IMR-90 (cell line): ENCODE measurements at places on chromosomes 11 and 22. TPM values are rescaled to one million over a fixed set of nuclear protein-coding genes. Genes with fewer than 3 reads are reported as not detected.

CASP5 gene
- not detected in 2 replicates for polyA plus RNA-seq

DNA sequence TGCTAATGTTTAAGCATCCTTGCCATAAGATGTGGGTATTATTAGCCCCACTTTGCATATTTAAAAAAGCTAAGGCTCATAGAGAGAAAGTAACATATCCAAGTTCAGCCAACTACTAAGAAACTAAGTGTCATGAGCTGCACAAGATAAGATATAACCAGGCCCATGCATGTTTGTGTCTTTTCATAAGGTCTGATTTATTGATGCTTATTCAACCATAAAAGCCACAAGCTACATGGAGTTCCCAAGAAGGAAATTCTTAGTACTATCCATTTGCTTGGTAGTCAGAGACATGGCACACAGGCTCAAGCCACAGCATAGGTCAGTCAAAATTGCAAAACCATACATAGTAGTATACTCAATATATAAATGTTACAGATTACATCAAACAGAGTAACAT is 488.5 kb downstream of the SOX6 start:
- DNase-seq = no peak

DNA sequence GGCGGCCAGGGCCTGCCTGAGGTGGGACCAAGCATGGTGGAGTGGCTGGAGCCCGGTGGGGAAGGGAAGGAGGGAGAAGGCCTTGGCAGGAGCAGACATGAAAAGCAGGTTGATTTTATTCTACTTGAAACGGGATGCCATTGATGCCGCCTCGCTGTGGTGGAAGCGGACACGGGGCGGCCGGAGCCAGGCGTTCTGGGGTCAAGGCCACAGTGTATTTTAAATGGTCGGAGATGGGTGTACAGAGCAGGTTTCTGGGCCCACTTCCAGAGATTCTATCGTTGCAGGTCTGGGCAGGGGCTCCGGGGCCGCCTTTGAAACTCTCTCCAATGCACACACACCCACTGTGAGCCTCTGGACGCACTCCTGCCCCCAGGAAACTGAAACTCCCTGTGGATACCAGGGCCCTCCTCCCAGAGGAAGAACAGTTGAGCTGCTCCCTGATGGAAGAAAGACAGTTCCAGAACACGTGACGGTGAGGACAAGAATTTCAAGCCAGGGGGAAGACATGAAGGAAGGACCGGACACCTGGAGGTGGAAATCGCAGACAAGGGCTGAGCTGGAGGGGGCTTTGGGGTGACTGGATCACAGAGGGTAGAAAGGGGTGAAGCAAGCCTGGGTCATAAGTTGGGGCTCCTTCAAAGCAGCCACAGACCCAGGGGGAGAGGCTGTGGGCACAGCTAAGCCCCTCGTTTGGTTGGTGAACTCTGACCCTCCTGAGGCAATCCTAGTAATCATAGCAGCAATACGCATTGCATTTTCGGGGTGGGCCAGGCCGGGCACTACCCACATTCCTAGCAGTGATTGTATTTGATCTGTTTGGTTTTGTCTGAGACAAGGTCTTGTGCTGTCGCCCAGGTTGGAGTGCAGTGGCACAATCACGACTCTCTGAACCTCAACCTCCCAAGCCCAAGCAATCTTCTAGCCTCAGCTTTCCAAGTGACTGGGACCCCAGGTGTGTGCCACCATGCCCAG is 12.3 kb upstream of the LINC01488 start:
- DNase-seq = no peak

GRCh38 chr11:128790196-128790595 is 76.9 kb downstream of the KCNJ1 start:
- DNase-seq = peak; percentile 70

DNA sequence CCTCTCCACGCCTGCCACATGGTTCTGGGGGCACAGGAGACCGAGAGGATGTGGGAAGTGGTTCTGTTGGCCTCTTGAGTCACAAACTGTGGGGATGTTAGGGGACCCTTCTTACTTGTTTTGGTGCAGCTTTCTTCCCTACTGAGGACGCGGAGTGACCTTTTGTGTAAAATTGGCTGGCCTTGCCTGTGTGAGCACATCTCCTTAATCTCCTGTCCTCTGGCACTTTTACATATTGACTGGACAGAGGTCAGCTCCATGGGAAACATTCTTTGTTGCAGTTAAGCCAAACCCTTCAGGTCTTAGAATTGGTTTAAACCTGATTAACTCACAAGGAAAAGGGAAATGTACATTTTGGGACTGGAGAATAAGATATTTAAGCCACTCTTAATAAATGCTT is 51.2 kb upstream of the TENM4 start:
- no peak for DNase-seq

ADAMTS15 gene
- polyA plus RNA-seq = 4.7 and 5.0 TPM in 2 replicates

DNA sequence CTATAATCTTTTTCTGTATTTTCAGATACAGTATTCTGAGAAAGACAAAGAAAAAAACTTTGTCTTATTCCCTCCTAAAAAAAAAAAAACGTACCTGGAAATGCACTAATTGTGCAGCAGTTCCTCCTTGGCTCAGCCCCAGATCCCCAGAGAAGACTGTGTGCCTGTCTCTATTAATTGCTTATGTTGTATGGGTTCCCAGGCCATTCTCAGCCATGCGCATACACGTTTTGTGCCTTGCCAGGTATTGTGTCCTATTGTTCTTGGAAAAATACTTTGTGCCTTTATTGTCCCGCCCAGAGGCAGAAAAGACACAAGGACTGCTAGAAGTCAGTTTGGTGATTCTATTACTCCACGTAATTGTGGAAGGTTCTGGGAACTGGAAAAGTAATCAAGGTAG is 91.2 kb downstream of the PIWIL4 start:
- no peak for DNase-seq

- no peak for DNase-seq
These were observed 30.6 kb upstream of the TFIP11 start for GRCh38 chr22:26542831-26543230.

- DNase-seq = no peak
These were observed 350.8 kb downstream of the DLG2 start for GRCh38 chr11:85276332-85276731.

DNA sequence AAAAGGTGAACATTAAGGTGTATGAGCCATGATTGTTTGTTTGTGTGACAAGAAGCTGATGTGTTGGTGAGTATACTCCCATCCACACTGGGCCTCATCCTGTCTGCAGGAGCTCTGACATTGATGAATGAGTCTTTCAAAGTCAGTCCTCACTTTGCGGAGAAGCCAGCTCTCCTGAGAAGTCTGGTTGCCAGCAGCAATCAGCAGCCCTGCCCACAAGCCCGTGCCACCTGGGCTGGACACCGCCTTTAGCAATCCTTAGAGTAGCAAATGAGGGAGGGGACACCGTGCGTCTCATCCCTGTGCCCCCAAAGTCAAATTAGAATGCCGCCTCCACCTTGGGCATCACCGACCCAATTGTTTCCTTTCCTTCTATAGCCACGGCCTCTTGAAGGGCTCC is 174.8 kb upstream of the NECTIN1 start:
- no peak for DNase-seq

SPDYC gene
- polyA plus RNA-seq = not detected in 2 replicates

MYOD1 gene
- polyA plus RNA-seq = not detected in 2 replicates

DNA sequence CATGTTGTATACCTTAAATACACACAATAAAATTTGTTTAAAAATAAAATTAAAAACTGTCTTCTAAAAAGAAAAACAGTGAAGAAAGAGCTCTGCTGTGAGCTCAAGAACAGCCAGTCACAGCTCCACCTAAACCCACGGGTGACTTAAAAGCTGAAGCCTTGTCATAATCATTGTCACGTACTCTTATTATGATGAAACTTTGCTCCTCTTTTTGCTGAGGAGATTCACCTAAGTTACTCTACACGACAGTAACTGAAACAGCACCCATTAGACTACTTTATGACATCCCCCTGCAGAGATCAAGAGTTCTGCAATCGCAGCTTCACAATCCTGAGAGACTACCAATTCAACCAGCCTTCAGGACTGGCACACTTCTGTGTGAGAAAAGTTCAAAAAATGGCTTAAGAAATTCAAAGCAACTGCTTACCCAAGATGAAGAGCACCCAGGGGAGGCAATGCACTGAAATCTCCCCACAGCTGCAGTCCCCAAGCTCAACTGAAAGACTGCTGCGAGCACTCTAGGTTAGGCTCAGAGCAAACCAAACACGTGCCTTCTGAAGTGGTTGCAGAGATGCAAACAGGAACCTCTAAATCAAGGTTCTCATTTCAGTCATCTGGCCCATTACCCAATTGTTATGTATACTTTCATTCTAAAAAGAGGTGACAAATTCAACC is at the start of gene JAML:
Gene JAML, minus strand, starts transcription at position 501 of the 678 bp plus-strand sequence. CDS start 10,145 bp downstream, outside the sequence.
- no peak for DNase-seq

WNT7B gene
- 0.15 and 0.16 TPM in 2 replicates for polyA plus RNA-seq

DNA sequence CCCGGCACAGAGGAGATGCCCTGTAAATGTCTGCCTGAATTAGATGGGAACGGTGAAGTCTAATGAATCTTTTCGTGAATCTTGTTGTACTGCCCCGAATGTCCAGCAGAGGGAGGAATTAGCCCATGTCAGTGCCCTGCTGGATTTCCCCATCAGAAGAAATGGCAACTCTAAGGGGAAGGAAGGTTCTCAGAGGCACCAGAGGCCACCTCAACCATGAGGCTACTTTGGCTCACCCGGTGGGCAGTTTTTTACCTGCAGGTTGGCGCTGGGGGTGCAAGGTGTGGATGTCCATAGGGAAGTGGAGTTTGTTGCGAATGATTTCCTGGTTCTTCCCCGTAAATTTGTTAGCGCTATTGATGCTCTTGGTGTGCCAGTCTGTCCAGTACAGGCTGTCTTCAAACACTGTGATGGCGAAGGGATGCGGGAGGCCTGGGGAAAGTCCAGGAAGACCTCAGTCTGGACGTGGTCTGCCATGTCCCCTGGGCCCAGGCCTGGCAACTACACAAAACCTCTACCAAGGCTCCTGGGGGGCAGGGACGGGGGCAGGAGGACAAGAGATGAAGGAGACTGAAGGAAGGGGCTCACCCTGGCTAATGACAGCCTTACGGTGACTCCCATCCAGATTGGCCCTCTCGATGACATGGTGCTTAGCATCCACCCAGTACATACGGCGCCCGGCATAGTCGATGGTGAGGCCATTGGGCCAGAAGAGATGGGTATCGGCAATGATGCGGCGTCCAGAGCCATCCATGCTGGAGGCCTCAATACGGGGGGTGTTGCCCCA is 28.5 kb downstream of the LRP4 start:
- peak; percentile 73 for DNase-seq

GRCh38 chr11:128345316-128345715 is 242.0 kb downstream of the ETS1 start:
- no peak for DNase-seq

OR6T1 gene
- not detected in 2 replicates for polyA plus RNA-seq

ANO5 gene
- polyA plus RNA-seq = not detected in 2 replicates

DNA sequence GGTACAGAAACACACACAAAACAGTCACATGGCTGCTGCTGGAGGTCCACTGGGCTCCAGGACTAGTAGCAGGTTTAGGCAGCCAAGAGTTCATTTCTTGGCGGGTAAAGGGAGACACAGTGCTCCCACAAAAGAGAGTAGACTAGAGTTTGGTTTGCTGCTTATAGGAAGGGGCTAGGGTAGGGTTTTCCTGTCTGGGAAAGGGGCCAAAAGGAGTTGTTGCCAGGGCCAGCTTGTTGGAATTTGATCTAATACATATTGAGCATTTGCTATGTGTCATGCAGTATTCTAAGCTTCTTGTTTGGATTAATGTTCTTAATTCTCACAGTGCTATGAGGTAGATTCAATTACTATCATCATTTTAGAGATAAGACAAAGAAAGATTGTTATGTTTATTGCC is 195.1 kb upstream of the PLET1 start:
- DNase-seq = peak; percentile 9

DNA sequence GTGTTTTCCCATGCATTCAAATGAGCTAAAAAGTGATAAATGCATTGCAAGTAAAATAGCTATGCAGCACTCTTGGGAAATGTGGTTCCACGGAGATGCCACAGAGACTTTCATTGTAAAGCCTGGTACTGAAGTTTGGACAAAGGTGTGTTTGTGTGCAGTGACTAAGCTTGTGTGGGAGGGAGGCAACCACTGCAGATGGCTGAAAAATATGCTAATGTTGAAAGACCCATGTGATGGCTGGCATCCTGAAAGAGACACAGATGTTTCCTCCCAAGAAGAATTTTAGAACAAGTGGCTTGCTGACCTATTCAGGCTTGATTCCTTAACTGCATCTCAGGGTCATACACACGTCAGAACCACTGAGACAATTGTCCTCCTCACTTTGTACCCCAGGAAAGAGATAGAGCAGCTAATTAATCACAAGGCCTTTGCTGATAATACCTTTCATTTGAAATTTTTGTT is 73.8 kb downstream of the FAM76B start:
- no peak for DNase-seq

GRCh38 chr11:118111019-118111743 is 24.4 kb upstream of the SMIM35 start:
- DNase-seq = no peak
